CD14-positive monocyte (primary cell): ENCODE measurements at places on chromosomes 5 and 9.

DNA sequence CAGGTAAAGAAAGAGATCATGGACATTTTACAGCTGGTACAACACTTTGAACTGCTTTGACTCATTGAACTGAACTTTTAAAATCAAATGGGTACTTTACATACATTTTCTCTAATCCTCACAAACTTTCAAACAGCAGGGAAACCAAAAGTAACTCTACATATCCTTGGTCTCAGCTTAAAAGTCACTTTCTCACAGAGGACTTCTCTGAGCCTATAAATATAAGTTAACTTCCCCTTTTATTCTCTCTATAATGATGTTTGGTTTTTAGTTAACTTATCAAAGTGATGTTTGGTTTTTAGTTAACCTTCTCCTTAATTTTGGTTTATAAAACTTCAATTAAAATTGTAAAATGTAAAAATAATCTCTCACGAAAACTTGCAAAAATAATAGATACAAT, 209.8 kb downstream of the MCTP1 start:
- DNase-seq, result no peak

DNA sequence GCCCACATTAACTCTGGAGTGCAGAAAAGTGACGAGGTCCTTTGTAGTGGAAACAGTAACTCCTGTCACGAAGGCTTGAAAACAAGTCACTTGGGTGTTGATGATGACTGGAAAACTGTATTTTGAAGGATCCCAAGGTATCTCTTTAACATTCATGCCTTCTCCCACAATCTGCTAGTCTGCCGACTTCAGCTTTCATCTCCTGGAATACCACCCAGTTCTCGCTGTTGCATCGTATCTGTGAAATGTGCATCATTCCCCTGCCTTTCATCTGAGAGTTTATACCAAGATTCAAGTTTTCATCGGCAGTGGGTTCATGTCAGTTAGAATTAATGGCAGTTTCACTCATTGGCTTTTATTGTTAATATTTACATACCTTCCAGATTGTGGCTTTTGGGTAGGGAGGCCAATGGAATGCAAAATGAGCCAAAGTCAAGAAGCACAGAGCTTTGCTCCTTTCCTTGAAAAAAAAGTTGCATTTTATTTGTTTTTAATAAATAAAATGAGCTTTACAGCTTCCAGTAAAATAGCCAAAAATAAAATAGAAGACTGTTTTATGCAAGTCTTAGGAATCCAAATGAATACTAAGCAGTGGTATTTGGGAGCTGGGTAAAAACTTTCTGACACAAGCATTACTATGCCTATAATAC, 575.2 kb upstream of the WWC1 start:
- DNase-seq, result no peak

DNA sequence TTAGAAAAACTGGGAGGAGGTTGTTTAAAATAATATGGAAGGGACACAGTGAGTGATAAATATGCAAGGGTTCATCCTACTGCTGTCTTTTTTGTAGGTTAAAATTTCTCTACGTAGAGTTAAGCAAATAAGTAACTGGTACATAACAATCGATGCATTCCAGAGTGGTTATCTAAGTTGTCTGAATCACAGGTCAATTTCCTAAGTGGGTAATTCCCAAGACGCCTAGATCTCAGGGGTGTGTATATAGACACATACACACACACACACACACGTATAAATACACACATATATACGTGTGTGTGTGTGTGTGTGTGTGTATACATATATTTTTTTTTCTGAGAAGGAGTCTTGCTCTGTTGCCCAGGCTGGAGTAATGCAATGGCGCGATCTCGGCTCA, 22.3 kb downstream of the CAAP1 start:
- DNase-seq, result no peak

GRCh38 chr5:14102666-14103065, 40.5 kb upstream of the TRIO start:
- DNase-seq, result no peak

DNA sequence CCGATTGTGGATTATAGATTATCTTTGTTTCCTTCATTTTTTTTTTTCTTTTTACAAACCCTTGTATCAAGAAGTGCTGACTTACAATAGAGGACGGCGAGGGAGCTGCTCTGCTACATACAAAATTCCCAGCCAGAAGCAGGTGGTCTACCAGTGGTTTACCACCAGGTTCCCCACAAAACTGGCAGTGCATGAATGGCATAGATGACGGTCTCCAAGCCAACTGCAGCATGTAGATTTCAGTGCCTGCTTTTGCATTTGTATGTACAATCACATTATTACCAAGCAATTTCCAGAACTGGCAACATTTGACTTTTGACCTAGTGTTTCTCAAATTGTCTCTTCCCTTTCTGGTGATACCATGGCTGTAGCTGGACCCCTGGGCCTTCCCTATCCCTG, 84.0 kb downstream of the ACER2 start:
- no peak for DNase-seq

DNA sequence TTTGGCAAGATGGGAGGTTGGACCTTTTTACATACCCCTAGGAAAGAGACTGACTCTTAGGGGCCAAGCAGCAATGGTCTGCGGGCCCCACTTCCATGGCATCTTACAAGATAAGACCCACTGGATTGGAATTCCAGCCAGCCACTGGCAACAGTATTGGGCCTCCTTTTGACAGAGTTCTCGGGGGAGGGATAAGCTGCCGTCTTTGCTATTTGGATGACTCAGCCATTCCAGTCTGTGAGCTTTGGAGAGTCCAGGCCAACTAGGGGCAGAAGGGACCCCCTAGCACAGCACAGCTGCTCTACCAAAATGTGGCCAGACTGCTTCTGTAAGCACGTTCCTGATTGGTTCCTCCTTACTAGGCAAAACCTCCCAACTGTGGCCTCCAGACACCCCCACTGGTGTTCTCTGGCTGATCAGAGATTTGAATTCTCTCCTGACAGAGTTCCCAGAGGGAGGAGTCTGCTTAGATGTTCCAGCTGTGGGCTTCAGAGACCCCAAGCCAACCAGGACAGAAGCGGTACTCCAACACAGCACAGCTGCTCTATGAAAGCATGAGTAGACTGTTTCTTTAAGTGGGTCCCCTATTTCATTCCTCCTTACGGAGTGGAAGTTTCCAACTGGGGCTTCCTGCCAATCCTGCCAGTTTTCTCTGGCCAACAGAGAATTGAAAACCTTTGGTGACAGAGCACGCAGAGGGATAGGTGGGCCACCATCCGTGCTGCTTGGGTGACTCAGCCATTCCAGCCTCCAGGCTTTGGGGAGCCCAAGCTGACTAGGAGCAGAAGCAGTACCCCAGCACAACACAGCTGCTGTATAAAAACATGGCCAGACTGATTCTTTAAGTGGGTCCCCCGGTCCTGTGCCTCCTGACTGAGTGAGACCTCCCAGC, 672.1 kb upstream of the RIOK2 start:
- DNase-seq, result no peak

DNA sequence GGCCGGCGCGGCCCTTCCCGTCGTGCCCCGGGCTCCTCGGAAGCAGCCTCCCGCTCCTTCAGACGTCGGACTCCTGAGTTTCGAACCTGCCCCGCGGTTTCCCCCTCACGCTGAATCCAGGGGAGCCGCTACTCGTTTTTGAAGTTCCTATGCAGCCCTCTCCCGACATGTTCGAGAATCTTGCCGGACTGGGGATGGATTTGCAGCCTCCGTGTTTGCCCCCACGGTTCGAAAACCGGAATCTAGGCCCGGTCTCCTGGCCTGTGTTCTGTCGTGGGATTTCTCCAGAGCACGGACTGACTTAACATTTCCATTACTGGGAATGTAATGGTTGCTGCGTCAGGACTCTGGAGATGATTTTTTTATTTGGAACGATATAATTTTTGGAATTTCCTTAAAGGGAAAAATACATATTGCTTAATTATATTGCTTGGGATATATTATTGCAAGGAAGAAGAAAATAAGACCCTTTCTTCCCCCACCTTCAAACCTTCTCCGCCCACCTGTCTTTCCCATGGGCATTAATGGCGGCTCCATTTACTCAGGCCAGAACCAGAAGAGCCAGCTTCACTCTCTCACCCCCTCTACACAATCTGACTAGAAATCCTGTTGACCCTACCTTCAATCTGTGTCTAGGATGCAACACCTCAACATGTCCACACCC, 8.5 kb upstream of the MGAT1 start:
- DNase-seq, result no peak

GRCh38 chr9:102518324-102518723, 476.8 kb upstream of the CYLC2 start:
- DNase-seq, result no peak

DNA sequence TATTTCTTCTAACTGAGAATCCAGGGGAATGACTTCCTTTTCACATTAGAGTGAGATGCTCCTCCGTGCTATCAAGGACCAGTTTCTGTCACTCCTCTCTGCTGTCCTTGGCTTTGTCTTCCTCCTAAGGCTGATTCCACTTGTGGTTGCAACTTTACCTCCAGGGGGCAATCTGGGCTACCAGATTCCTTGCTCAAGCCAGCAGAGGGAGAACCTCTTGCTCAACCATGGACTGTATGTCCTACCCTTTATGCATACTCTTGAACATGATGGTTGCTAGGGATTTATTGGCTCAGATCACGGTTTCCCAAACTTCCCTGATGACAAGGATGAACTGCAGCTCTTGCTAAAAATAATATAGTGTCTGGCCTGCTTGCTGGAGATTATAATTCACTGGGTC, 24.0 kb downstream of the NNT start:
- peak; percentile 14 for DNase-seq

GRCh38 chr5:133783481-133783880, 171.1 kb upstream of the FSTL4 start:
- no peak for DNase-seq

DNA sequence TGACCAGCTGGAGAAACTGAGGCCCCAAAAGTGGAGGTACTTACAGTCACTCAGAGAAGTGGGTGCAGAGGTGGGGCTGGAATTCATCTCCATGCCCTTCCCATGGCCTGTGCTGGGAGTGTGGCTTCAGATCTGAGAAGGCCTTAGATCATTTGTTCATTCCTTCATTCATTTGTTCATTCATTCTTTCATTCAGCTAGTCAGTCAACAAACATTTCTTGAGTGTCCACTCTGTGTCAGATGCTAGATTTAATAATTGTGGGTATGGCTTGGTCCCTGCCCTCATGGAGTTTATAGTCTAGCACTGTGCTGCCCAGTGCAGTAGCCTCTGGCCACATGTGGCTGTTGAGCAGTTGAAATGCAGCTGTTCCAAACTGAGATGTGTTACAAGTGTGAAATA, 19.0 kb upstream of the CRB2 start:
- no peak for DNase-seq

GRCh38 chr9:83043597-83043996, 19.3 kb downstream of the RASEF start:
- DNase-seq, result no peak

DNA sequence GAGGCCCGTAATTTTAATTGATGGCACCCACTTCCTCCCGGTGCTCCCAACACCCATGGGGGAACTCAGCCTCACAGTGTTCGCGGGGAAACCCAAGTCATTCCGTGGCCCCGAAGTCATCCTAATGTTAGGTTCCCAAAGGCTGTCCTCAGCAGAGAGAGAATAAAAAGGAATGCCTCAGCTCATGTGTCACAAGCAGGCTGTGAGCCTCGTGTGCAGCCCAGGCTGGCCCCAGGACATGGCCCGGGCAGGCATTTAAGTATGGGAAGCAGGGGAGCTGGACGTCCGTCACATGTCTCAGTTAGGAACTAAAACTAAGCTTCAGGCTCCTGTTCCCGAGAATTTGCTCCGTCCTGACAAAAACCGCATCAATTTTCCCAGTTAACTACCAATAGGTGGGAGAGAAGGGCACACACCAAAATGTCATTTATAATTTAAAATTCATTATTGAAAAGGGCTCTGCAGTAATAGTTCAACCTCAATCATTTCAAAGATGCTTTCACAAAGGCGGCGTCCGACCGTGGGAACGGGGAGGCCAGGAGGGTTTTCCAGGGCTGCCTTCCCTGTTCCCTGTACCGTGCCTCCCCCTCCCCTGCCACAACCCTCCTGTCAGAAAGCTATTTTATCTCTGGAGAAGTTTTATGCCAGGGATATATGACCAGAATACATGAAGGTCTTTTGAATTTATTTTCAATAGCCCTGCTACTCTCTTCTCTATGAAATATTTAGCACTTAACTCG, 137.3 kb downstream of the FSTL4 start:
- no peak for DNase-seq

GRCh38 chr9:111599092-111599954, at the start of gene PTGR1:
TSS of gene PTGR1 (minus strand) at chr9:111599647. CDS start at chr9:111597422, 2,225 bp downstream.
- peak; percentile 12 for DNase-seq

DNA sequence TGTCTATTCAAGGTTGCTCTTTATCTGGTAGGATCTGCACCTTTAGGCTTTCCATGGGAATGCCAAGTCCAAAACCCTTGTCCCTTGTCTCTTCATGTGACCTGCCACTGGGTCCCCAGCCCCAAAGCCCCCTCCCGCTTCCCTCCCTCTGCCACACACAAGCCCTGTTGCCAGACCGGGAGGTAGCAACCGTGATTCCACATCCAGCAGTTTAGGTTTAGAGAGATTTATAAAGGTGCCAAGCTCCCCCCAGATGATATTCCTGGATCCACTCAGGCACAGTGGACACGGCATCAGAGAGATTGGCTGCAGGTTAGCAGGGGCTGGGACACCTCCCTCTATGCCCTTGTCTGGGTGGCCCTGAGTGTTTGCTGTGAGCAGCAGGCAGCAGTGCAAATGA, 504.7 kb downstream of the CCDC171 start:
- no peak for DNase-seq

GRCh38 chr9:86690034-86690433, 257.3 kb downstream of the GAS1 start:
- no peak for DNase-seq

GRCh38 chr5:76690037-76690679, 25.8 kb upstream of the F2R start:
- no peak for DNase-seq

GRCh38 chr5:58066557-58066956, 393.3 kb downstream of the PLK2 start:
- no peak for DNase-seq

- no peak for DNase-seq
These were observed 22.6 kb upstream of the SUSD3 start for GRCh38 chr9:93035821-93036351.

DNA sequence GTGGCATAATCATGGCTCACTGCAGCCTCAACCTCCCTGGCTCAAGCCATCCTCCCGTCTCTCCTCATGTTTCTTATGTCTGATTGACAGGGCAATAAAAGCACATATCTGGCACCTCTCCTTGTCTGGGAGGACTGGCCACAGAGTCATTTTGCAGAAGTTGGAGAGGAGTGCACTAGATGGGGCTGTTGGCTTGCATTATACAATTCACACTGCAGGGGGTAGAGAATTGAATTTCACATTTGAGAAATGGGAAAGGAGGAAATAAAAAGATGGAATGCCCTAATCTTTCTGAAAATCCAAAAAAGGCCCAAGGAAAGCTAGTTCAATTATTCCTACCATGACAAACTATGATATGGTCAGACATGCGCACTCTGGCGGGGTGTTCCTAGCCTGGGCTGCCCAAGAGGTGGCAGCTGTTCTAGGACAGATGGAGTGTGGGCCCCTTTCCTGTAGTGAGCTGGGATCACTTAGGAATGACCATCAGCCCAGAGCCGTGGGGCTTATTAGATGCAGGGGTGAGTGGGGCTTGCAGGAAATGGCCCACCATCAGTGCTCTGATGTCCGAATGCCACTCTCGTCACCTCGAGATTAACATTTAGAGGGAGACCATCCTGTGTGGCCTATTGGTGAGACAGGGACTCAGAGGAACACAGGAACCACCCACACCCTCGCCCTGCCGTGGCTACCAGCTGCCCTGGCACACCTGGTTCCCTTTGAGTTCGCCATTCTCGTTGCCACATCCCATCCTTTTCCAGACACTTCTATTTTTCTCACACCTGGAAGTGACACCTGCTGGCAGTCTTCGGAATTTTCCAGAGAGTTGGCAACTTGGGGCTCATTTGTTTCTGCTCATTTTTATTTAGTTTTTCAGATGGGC, 21.8 kb upstream of the ANKRD18A start:
- no peak for DNase-seq

- DNase-seq, result no peak
These were observed 32.4 kb upstream of the CAST start for GRCh38 chr5:96629774-96630173.
